Breast epithelium (tissue), 4 donors: ENCODE measurements at places on chromosomes 13 and 19. TPM values are rescaled to one million over a fixed set of nuclear protein-coding genes. Genes with fewer than 3 reads are reported as not detected.

- H3K4me1 ChIP-seq, result no peaks in the 10 kb centered on the region
- no peak overlapping the region for H3K27ac ChIP-seq
- DNase-seq, result no peak
- H3K4me3 ChIP-seq, result no peak overlapping the region
Measured at GRCh38 chr13:64782466-64782865, 2447.7 kb downstream of the PCDH9 start.

DNA sequence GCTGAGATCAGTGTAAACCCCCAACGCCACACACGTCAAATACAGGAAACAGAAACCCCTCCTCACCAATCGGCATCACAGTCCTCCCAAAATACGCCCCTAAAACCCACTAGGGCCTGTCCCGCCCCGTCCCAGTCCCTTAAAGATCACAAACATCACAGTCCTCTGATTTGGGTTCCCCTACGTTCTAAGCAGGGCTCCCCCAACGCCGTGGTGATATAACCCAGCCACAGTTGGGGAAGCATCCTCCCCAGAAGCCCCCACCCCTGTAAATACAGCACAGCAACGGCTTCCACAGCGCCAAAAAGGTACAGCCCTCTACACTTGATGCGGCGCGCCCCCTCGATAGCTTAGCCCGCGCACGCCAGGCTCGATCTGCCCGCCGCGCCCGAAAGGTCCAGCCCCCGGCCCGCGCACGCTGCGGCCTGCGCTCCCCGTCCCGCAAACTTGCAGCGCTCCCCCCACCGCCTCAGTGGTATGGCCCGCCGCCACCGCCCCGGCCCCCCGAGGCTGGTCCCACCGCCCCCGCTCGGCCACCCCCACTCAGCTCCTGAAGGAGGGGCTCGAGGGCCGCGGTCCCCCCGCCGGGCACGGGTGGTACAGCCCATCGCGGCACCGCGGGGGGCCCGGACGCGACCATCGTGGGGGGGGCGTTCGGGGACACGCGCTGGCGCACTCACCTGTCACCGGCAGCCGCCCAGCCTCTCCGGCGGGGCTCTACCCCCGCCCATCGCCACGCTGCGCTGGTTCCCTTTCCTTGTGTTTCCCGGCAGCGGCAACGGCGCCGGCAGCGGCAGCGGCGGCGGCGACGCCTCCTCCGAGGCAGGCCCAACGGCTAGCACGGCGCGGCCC is at the start of gene AKT2:
AKT2 (minus strand) TSS at position 845 of the 852 bp plus-strand sequence. CDS start 20,078 bp downstream, outside the sequence.
- DNase-seq, result no peak
- peak within 1 kb of the TSS; percentile 97 for H3K27ac ChIP-seq
- peak within 1 kb of the TSS; percentile 87 for H3K4me3 ChIP-seq
- H3K36me3 ChIP-seq, result no peaks in the 10 kb centered on the region
- H3K4me1 ChIP-seq, result peaks cover 28% of the 10 kb centered on the region

DNA sequence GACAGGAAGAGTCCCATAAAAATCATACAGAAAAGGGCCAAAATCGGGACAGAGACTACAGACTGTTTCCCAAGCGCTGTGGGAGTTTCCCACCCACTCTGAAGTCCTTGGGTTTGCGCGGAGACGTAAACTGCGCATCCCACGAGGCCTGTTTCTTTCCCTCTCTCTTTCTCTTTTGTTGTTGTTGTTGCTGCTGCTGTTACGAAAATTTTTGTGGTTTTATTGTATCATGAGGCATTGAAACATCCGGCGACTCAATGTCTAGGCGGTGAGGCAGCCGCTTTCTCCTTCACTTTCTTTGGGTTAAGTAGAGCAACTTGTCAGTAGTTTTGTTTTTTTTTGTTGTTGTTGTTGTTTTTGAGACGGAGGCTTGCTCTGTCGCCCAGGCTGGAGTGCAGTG is 1.6 kb upstream of the PPP1R12C start:
- H3K27ac ChIP-seq, result no peak overlapping the region
- H3K4me1 ChIP-seq, result peaks cover 18% of the 10 kb centered on the region
- no peak overlapping the region for H3K4me3 ChIP-seq
- no peak for DNase-seq

DNA sequence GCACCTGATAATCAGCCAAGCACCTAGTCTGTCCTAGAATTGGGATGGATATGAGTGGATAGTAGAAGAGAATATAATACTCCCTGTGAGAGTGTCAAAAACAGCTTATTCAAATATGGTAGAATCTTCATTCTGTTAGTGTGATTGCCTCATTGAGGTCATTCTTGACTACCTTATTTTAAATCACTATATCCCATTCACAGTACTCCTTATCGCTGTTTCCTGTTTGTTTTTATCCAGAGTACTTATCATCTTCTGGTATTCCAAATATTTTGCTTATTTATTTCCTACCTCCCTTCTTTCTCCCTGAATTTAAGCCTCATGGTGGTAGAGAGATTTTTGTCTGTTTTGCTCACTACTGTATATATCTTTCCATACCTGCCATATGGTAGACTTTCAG is 9.9 kb downstream of the NDFIP2 start:
- H3K4me3 ChIP-seq, result no peak overlapping the region
- no peak for DNase-seq
- H3K27me3 ChIP-seq, result no peaks in the 10 kb centered on the region

Gene CXCL17
- total RNA-seq, result 2.9 TPM

DNA sequence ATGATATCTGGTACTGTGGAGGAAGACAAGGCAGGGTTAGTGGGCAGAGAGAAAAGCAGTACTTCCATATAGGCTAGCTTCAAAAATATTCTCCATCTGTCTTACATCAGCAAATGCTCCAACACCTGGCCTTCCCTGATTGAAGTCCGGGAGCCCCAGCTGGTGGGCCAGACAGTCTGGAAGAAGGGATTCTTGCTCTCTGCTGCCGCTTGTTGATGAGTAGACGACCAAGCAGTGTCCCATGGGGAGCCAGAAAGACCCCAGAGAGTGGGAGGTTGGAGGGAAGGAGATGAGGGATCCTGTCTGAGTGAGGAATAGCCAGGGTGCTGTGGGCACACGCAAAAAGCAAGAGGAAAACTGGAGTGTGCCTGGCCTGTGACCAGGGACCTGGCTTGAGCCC is 95.1 kb downstream of the ATP8A2 start:
- H3K27ac ChIP-seq, result no peak overlapping the region
- H3K27me3 ChIP-seq, result peaks cover 22% of the 10 kb centered on the region
- no peak for DNase-seq
- H3K4me1 ChIP-seq, result no peaks in the 10 kb centered on the region

Gene DACT3
- total RNA-seq, result 0.48 TPM
